ENCODE measurements at places on chromosomes 13 and 19. TPM values are rescaled to one million over a fixed set of nuclear protein-coding genes. Genes with fewer than 3 reads are reported as not detected.

SLC46A3 gene
- total RNA-seq, result 6.9 TPM

PABPC3 gene
- total RNA-seq, result not detected

DNA sequence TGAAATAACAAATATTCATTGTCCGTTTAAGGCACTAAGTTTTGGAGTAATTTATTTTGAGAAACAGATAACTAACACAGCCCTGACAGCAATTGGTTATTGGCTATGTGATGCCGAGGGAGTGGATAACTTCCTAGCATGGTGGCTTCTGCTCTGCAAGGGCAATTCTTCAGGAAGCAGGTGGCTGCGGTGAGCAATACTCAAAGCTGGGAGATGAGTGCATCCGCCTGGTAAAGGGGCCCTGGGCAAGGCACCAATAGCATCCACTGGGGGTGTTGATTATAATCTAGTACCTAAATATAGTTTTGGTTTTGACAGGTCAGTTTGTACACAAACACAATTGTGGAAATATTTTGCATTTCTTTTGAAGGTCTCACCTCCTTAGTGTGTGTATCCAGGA lies 41.0 kb downstream of the CCDC70 start:
- DNase-seq, result no peak

DNA sequence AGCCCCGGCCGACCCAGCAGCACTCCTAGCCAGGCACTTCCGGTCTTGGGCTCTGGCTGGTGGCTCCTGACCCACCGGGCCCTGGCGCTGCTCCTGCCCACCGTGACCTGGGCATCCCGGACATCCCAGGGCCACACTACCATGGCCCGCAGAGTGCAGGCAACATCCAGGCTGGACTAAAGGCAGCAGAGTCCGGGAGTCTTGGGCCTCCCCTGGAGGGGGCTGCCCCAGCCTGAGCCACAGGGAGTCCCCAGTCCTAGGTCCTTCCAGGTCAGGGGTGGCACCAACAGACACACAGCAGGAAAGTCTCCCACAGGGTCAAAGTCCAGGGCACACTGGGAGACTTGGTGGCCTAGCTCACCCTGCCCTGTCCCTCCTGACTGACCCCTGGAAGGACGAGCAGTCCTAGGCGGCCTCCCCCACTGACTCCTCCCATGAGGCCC lies 10.8 kb downstream of the LSM4 start:
- no peak for DNase-seq

DNA sequence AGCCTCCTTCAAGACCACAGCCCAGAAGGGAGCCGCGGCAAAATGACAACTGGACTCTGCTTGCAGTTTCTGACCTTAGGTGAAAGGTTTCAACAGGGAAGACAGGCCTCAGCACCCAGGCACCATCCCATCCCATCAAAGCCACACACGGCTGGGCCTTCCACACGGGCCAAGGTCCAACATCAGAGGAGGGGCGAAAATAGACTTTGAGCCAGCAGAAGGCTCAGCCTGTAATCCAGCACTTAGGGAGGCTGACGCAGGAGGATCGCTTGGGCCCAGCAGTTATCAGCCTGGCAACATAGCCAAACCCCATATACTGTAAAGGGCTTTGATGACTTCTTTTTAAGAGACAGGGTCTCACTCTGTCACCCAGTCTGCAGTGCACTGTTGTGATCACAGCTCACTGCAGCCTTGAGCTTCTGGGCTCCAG lies 26.8 kb upstream of the TINCR start:
- DNase-seq, result no peak

ZNF575 gene
- total RNA-seq, result not detected

ZNF442 gene
- total RNA-seq, result 0.51 TPM

DNA sequence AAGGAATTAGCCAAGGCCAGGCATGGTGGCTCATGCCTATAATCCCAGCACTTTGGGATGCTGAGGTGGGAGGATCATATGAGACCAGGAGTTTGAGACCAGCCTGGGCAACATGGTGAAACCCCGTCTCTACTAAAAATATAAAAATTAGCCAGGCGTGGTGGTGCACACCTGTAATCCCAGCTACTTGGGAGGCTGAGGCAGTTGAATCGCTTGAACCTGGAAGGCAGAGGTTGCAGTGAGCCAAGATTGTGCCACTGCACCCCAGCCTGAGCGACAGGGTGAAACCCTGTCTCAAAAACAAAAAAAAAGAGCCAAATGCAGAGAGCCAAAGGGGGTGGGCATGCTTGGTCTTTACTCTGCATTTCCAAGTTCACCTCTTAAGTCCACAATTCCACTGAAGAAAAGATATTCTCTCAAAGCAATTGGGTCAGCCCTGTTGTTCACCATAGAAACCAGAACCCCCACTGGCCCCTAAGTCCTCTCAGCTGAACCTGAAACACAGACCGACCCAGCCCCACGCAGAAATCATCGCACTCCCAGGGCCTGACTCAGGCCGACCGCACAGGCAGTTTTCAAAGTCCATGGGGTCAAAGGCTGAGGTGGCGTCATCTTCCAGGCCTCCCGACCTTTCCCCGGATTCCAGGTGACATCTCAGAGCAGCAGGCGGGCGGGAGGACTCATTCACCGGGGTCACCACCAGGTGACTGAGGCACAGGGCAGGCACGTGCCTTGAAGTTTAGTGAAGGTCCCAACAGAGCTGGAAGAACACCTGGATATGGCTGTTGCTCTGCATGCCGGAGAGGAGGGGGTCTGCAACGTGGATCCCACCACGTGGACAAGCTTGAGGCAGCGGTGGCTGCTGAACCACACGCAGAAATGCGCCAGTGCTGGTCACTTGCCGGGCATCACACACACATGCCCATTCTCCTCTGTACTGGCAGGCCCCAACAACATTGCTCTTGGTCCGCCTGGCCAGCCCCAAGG lies 33.1 kb downstream of the SLC25A42 start:
- DNase-seq, result no peak

GNA15 gene
- 0.51 TPM for total RNA-seq

Measured in gastrocnemius medialis (tissue), 4 donors.